ENCODE measurements at places on chromosomes 3 and 15.

GRCh38 chr3:118001380-118001779 lies 1033.3 kb downstream of the IGSF11 start:
- no peak for DNase-seq

DNA sequence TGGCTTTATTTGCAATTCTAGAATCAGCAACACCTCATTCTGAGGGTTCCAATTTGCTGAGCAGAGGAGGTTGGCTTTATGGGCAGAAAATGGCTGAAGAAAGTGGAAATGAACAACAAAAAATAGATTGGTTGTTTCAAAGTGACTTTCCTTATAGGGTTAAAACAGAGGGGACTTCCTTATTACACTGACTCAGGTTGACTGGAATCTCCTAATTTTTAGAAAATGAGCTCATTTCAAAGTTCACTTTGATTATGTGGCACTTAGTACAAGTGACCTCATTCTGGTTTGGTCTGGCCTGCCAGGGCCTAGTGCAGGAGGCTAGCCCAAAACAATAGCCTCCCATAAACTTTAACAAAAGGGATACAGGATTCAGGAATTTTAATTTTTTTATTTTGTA lies 41.4 kb downstream of the NFKBIZ start:
- no peak for DNase-seq

DNA sequence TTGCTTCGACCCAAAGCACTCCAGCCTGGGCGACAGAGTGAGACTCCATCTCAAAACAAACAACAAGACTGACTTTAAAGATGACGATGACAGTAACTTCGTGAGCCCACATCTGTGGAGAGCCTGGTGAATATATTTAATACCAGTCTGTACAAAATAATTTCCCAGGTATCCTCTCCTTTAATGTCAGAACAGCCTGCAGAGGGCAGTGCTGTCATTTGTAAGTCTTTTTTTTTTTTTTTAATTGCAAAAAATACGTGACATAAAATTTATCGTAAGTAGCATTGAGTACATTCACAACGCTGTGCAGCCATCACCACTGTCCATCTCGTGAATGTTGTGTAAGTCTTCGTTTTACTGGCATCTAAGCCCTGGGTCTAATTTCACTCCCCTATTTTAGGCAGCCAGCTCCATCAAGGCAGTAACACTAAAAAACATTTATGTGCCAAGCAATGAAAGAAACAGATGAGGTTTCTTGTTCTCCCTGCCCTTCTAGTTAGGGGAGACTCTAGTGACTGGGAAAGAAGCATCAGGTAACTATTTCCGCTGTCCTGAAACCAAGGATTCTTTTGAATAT lies 1.4 kb downstream of the HTD2 start:
- peak; percentile 58 for DNase-seq

DNA sequence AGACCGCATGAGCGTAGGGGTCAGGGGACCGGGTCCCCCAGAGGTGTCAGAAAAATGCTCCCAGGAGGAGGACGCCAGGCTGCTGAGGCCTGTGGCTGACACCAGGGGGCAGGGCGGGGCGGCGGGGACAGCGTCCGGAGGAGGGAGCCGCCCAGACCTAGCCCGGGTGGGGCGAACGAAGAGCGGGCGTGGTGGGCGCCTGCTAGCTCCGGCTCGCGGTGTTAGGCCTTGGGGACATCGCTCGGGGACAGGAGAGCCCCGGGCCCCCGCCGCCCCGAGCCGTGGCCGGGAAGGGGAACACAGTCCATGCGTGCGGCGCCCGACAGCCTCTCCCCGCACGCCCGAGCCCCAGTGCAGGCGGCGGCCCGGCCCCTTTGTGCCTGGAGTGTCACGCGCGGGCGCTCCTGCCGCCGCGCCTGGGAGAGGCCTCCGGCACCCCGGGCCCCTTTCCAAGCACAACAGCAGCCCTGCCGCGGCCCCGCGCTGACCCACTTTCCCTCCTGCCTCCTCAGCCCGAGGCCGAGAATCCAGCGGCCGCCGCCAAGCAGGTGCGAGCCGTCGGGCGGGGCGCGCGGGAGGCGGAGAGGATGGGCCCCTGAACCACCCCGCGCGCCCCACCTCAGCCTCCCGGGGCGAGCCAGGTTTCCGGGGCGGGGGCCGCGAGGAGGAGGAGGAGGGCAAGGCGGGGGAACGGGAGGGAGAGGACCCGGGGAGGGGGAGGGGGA lies 111.0 kb upstream of the KLF13 start:
- peak; percentile 84 for DNase-seq

- DNase-seq: peak; percentile 27
Measured at GRCh38 chr15:50107591-50108408, 11.2 kb downstream of the ATP8B4 start.
